ENCODE measurements at places on chromosomes 12 and 14.

GRCh38 chr12:94648578-94648977 lies 1.8 kb downstream of the TMCC3 start:
- DNase-seq, result no peak

- DNase-seq, result no peak
These were observed 51.6 kb downstream of the MVK start for GRCh38 chr12:109625131-109625559.

- DNase-seq, result no peak
These were observed 123.4 kb downstream of the ADCK1 start for GRCh38 chr14:77923131-77923936.

DNA sequence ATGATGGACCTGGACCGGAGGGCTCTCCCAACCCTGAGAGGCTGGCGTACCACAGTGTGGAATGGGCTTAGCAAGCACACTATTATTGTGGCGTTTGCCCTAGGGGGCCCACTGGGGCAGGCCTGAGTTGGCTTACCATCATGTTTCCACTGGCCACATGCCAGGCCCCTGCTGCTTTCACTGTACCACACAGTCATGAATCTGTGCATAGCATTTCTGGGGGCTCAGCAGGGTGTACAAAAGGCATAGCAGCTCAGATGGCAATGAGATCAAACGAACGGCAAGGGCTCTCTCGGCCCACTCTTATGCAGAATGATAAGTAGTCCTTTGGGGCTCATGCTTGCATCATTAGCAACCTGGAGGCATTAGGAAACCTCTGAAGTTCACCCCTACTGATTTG lies 137.0 kb upstream of the HIF1A start:
- DNase-seq, result no peak

DNA sequence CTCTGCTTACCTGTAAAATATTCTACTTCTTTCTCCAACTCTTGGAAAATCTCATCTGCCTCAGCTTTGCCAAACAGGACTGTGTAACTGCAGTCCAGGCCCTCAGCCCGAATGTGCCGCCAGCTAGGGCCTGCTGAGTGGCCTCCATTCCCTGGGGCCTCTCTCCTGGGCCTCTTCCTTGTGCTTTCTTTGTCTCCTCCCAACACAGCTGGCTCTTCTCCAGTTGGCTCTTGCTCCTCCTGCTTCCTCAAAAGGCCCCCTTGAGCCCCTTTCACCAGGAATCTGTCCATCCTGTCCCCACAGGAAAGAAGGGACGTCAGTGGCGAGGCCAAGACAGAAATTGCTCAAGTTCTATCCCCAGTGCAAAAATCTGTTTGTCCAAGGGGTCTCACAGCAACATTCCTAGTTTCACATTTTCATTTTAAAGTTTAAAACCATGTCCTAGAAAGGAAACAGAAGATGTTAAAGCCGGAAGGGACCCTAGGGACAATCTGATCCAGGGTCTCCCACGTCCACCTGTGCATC lies 713 bp downstream of the ALKBH2 start:
- no peak for DNase-seq

GRCh38 chr12:103955811-103956508 lies 9.7 kb upstream of the TDG start:
- DNase-seq, result no peak

GRCh38 chr12:64757771-64758170 lies 1.4 kb downstream of the GNS start:
- DNase-seq, result no peak
